Neural crest cell (in vitro differentiated cells): ENCODE measurements at places on chromosomes 4 and X.

DNA sequence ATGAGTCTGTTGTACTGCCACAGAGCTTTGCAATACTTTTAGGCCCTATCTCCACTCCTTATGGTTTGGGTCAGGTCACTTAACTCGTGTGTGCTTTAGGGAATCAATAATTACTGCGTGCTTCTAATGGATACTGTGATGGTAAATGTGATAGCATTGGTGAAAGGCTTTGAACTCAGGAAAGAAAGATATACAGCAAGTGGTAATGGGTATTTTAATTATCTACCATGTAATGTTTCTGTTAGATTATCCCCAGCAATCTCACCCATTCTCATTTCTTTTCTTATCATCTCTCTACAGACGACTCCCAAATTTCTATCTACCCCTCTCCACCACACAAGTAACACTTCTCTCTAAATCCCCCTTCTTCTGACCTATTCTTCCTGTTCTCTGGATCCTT lies 128.6 kb downstream of the GPC3 start:
- DNase-seq: no peak

DNA sequence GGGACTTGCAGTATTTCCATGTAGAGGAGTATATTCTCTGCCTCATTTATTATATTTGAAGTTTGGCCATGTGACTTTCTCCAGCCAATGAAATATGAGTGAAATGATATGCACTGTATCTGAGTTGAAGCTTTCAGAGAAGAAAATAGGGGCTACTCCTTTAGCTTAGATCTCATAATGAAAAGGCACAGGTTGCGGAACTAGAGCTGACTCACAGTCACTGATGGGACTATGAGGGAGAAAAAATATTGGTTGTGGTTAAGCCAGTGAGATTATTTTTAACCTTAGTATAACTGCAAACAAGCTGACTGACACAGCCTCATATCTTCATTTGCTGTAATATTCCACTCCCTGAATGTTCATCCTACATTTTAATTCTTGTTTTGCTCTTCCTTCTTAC lies 1104.3 kb downstream of the RPA4 start:
- no peak for DNase-seq

GRCh38 chrX:134633832-134634231 lies 24.4 kb downstream of the PLAC1 start:
- no peak for DNase-seq

DNA sequence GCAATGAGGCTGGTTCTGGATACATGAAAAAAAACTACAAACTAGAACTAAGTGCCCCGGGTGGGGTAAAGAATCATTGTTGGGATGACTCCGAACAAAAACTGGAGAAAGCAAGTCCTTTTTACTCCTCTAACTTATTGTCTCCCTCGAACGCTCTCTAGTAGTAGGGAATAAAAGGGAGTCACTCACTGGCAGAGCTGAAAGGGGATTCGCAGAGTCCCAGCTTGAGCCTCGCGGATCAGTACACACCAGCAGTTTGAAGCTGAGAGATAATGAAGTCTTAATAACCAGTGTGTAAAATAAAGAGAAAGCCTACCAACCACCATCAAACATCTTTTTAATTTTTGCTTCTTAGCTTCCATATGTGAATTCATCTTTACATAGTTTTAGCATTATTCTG lies 521.9 kb upstream of the ARX start:
- DNase-seq: no peak

- DNase-seq: no peak
Measured at GRCh38 chr4:3213106-3213425, 35.9 kb upstream of the MSANTD1 start.

DNA sequence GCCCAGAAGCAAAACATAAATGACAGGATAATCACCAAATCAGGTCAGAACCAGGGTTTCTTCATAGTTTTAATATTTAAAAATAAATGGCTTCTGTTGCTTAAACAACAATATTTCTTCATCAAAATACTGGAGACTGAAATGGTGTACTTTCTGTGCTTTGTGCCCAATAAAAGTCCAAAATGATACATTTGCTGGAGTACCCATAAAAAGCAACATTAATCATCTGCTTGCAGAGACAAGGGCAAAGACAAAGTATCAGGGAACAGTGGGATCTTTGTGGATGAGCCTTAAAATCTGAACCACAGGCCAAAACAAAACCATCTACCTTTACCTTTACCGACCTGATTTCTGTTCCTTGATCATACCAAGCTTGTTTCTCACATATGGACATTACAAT lies 683.9 kb upstream of the ATOH1 start:
- DNase-seq: no peak

- no peak for DNase-seq
Measured at GRCh38 chr4:168409089-168409801, 71.0 kb downstream of the DDX60L start.

- DNase-seq: no peak
Measured at GRCh38 chr4:152079543-152080293, 318.9 kb upstream of the GATB start.

DNA sequence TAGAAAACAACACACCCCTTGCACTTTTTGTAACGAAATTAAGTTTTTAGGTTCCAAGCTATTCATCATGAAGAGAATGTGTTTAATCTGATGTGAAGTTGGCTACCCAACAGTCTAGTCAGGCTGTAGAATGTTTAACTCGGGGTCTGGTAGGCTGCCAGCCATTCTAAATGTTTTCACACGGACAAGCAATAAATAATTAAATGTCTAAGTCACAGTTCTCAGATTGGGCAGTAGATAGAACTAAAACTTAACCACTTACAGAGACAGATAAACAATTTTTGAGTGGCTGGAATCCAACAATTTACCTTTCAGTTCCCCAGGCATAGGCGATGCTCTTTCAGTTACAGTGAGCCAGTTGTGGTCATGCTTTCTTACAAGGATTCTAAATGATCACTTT lies 66.5 kb downstream of the CHIC2 start:
- no peak for DNase-seq
